SIG-M5 (cell line): ENCODE measurements at places on chromosomes 5 and 9.

GRCh38 chr5:158616707-158617106, 483.0 kb downstream of the EBF1 start:
- DNase-seq, result no peak

- no peak for DNase-seq
These were observed 124.1 kb upstream of the KCNN2 start for GRCh38 chr5:114237766-114238165.

DNA sequence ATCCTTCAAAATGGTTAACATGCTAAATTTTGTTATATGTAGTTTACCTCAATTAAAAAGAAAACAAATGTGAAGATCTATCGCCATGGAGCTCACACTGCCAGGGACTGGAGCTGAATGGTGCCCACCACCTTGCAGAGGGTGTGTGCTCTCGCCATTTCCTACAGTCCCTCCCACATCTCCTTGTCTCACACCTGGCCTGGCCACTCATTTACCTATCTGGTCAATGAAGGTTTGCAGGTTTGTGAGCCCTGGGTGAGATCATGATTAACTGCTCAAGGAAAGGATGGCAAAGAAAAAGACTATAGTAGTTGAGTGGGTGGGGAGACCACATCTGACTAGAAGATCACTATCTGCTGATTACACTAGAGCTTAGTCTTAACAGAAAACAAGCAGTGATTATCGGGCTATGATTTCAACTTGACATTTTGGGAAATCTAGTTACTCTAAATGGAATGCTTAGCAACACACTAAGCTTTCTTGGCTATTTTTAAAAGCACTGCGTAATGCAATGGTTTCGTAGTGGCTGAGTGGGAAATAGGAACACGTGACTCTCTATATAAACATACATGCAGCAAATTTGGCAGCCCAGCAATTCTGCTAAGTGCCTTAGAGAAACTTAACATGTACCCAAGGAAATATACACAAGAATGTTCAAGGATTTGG, 27.3 kb downstream of the PUM3 start:
- DNase-seq, result no peak

- peak; percentile 43 for DNase-seq
These were observed 25.4 kb upstream of the NR3C1 start for GRCh38 chr5:143428738-143429420.

DNA sequence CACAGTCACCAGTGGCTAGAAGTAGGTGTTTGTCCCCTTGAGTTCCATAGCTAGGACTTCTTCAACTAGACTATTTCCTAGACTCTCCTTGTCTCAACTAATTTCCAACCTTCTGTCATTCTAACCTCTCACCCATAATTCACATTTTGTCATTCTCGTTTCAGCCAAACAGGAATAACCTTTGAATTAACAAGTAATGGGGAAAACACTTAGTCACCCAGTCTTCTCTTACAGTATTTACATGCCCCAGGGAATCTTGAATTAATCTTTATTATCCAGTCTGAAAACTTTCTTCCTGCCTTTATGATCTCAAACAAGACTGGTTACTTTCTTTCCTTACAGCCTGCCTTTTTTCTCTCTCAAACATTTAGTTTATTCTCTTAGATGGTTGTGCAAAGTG, 63.3 kb upstream of the RUSC2 start:
- no peak for DNase-seq
